ENCODE measurements at places on chromosomes 1 and 21. TPM values are rescaled to one million over a fixed set of nuclear protein-coding genes. Genes with fewer than 3 reads are reported as not detected.

The SLC45A1 gene
- total RNA-seq: 1.1 TPM

The A3GALT2 gene
- total RNA-seq: not detected

The ASAP3 gene
- 3.9 TPM for total RNA-seq

GRCh38 chr1:240947438-240948224 lies 335.7 kb upstream of the GREM2 start:
- H3K4me3 ChIP-seq: no peak overlapping the region
- H3K27me3 ChIP-seq: no peaks in the 10 kb centered on the region
- no peak for DNase-seq
- no peaks in the 10 kb centered on the region for H3K36me3 ChIP-seq
- H3K4me1 ChIP-seq: no peaks in the 10 kb centered on the region

GRCh38 chr1:151898519-151898991 lies 10.8 kb downstream of the THEM4 start:
- DNase-seq: no peak
- H3K4me3 ChIP-seq: no peak overlapping the region
- H3K27ac ChIP-seq: no peak overlapping the region
- H3K27me3 ChIP-seq: no peaks in the 10 kb centered on the region
